ENCODE measurements at places on chromosomes 7 and 10.

GRCh38 chr10:132113206-132113605 is 47.5 kb downstream of the JAKMIP3 start:
- DNase-seq, result peak; percentile 67

DNA sequence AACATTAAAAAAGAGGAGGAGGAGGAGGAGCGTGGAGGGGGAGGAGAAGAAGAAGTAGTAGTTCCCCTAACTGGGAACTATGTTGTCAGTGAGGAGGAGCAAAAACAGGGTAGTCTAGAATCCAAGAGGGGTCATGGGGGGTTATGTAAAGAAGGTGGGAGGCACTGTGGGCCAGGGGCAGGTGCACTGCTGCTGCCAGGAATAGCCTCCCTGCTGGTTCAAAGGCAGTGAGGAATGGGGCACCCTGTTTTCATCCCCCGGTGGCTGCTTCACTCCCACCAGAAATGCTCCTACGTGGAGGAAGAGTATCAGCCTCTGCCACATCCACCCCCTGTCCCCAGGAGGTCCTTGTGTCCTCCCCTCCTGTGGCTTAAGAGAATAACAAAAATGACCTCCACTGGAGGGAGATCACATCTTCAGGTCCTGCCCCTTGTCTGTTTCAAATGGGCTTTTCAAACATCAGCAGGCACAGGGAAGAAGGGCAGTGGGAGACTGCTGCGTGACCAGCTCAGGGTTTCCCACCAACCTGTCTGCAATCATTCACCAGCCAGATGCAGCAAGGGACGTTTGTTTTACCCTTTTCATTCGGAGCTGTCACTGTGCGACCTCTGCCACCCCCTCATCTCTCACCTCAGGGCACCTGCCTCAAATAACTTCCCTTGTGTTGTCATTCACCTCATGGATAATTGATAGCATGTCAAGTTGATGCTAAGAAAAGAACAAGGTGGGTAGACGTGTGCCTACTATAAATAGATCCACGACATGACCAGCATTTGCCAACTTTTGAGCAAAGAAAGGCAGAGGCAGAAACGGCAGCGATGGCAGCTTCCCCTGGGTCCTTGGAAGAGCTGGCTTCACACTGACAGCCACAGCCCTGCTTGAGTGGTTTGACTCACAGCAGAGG is 92.6 kb downstream of the DGKI start:
- no peak for DNase-seq

GRCh38 chr10:89097226-89097625 is 106.6 kb downstream of the FAS start:
- DNase-seq, result no peak

DNA sequence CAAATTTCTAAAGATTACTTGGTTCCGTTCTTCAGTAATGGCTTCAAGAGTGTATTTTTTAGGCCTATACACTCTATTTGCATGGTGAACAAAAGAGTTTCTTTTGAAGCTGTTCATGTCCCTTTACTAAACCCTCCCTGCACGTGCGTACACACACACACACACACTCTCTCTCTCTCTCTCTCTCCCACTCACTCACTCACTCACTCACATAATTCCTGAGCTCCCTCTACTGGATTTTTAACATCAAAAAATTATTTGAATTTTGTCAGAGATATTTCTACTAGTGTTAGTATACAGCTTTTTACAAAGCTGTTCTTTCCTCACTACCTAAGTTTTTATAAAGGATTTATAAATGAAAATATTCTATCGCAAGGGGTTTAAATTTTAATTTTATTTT is 85.9 kb downstream of the UBE3C start:
- no peak for DNase-seq

All from cerebellar cortex (tissue), 1 donor.